ENCODE measurements at places on chromosomes 3 and 15.

DNA sequence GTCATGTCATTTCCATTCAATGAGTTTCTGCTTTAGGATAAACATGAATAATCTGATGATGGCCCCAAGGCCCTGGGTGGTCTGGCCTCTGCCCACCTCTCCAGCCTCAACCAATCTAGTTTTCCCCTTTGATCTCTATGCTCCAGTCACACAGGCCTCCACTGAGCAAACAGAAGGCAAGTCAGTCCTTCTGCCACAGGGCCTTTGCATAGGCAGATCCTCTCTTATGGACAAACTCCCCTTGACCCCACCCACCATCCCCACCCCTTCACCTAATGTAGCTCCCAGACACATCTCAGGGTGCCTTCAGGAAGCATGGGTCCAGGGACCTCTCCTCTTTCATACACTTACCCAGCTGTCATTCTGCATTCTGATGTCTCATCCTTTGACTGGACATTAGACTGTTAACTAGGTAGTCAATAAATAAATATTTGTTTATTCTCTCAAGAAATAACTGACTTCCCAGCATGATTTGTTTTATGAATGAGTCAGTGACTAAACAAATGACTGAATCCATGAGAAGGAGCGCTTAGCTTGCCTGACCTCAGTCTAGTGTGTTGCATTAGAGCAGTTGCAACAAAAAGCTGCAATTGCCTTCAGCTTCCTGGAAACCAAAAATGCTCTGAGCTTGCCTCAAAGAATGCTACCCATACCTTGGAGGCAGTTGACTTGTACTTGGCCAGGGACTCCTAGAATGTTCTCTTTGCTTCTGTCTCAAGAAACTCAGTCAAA, 386.6 kb upstream of the WNT5A start:
- DNase-seq, result no peak

GRCh38 chr15:32998979-32999672, 195.4 kb downstream of the FMN1 start:
- no peak for DNase-seq

DNA sequence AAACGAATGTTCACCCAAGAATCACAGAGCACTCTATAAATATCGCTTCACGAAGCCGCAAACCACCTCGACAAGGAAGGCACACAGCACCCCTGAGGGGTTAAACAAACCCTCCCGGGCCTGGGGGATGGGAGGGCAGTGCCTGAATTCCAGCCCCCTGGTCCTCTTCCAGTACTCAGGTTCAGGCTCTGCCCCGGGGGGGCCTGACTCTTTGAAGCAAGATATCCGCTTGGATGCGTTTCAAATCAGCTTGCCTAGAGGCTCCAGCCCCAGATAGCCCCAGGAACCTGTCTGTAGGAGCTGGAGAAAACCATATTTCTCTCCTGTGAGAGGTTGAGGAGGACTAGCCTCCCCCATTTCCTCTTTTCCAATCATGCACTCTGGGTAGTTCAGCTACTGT, 194.7 kb downstream of the WNT5A start:
- no peak for DNase-seq

DNA sequence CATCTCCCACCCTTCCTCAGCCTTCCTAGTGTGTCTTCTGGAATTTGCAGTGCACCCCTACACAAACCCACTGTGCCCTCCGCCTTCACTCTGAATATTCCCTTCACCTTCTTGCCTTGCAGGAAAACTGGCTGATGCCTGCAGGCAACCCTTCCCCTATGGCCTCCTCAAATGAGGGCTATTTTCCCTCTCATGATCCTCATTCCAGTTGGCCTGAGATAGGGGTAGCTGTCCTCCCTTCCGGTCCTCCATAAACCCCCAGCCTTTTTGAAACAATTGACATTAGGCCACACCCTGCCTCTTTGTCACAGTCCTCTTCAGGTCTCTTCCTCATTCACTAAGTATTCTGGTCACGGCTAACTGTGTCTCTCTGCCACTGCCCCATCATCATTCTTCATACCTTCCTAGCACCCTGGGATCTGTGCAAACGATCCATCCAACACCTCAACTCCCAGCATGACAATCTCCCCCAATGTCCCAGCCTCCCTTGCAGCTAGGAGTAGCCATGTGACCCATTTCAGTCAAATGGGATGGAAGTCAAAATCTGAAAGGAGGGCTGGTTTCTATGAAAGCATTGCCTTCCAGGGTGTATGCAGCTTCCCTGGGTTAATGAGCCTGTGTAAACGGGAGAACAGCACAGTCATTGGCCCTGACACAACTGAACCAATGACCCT, 8.5 kb upstream of the TICRR start:
- no peak for DNase-seq

GRCh38 chr15:58830556-58830955, 59.5 kb downstream of the MINDY2 start:
- DNase-seq, result no peak
